ENCODE measurements at places on chromosomes 3 and 15. TPM values are rescaled to one million over a fixed set of nuclear protein-coding genes. Genes with fewer than 3 reads are reported as not detected.

SLCO2A1 gene
- total RNA-seq, result 7.9 TPM

DNAH12 gene
- not detected for total RNA-seq

SERPINI1 gene
- 0.65 TPM for total RNA-seq

NANOGP8 gene
- not detected for total RNA-seq

IFRD2 gene
- total RNA-seq, result 78.7 TPM

CMTM6 gene
- 75.2 TPM for total RNA-seq

GATA2 gene
- total RNA-seq, result 7.8 TPM

C3orf33 gene
- 1.4 TPM for total RNA-seq

PLA2G4E gene
- not detected for total RNA-seq

DUOXA1 gene
- not detected for total RNA-seq

PLXND1 gene
- 131 TPM for total RNA-seq

SPINK8 gene
- not detected for total RNA-seq

LPP gene
- 24.0 TPM for total RNA-seq

SLC28A1 gene
- total RNA-seq, result not detected

PLA1A gene
- 3.5 TPM for total RNA-seq

CMC1 gene
- 3.1 TPM for total RNA-seq

GRCh38 chr3:111368056-111368455 lies 173.9 kb upstream of the CD96 start:
- DNase-seq, result no peak

GRCh38 chr3:67774676-67775075 lies 120.3 kb upstream of the SUCLG2 start:
- no peak for DNase-seq

DNA sequence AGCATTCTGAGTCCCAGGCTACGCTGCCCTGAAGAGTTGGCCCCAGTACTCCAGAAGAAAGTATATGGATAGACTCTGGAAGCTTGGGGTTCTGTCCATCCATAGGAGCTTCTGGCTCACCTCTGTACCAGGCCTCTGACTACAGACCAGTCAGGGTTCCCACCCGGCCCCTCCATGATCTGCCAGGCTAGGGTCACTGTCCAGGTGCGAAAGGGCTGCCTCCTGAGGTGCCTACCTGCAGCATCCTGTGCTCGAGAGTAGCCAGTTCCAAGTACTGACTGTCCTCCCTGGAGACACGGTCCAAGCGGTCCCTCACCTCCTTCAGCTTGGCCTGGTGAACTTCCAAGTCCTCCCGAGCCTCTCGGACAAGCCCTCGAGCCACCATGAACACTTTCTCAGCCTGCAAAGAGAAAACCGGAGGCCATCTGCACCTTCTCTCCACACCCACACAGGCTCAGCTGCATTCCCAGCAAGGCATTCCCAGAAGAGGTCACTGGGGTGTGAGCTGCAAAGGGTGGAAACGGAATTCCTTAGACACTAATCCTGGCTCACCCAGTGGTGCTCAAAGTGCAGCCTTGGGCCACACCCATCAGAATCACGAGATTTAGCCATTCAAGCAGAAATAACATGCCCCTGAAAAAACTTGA lies 3.7 kb upstream of the PLXNB1 start:
- peak; percentile 51 for DNase-seq

GRCh38 chr15:70203981-70204560 lies 106.4 kb upstream of the TLE3 start:
- DNase-seq, result no peak

DNA sequence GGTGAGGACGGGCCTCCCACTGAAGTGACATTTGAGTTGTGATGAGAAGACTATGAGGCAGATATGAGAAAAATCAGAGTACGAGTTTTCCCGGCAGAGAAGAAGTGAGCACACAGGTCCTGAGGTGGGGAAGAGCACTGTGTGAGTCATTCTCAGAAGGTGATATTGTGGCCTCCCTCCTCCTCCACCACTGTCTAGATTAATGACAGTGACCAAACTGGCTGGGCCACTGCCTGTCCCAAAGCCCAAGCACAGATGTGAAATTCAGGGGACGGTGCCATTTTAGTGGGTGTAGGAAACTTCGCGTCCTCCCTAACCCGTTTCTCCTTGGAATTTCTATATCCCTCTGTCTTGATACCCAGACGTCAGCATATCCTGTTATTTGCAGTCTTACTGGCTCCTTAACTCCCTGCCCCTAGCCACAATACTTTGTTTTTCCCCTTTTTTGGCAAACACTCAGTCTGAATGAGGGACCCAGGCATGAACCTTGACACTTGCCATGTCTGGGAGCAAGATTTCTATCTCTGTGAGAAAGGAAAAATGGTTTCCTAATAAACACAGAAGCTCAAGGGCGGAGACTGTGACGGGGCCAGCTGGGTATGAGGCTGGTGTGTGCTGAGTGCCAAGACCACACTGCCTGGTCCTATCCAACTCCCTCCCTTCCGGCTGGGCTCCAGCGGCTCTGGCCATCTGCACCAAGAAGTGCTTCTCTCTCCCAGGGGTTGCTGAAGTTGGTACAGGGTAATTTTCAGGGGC lies 15.2 kb downstream of the PRICKLE2 start:
- no peak for DNase-seq

DNA sequence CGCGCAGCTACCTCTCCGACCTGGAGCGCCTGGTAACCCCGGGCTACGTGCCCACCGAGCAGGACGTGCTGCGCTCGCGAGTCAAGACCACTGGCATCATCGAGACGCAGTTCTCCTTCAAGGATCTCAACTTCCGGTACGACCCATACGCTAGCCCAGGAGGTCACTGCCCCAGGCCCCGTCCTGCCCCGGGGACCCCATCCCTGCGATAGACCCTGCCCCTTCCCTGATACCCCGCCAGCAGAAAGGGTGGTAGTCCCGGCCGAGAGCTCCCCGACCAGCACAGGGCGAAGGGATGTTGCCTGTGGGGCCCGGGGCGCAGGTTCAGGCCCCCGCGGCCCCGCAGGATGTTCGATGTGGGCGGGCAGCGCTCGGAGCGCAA lies 2.3 kb downstream of the GNAT1 start:
- DNase-seq, result no peak

GRCh38 chr3:125239266-125239665 lies 26.7 kb upstream of the SLC12A8 start:
- no peak for DNase-seq

DNA sequence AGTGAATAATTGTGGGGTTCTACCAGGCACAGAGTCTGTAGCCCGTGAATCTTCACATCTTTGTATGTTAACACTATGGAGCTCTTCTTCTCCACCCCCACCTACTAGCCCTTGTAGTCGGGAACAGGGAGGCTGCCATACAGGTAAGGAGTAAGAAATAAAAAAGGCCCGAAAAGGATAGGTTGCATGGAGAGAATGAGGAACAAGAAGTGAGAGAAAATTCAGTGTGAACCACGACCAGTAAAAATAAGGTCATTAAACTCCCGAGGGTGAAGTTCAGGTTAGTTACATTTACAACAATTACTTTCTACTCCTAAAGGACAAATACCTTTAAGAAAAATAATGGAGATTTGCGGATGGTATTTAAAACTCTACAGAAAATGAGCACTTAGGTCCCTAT lies 53.3 kb downstream of the OSBPL10 start:
- DNase-seq, result no peak

GRCh38 chr15:92095693-92096092 lies 242.2 kb downstream of the SLCO3A1 start:
- peak; percentile 11 for DNase-seq

DNA sequence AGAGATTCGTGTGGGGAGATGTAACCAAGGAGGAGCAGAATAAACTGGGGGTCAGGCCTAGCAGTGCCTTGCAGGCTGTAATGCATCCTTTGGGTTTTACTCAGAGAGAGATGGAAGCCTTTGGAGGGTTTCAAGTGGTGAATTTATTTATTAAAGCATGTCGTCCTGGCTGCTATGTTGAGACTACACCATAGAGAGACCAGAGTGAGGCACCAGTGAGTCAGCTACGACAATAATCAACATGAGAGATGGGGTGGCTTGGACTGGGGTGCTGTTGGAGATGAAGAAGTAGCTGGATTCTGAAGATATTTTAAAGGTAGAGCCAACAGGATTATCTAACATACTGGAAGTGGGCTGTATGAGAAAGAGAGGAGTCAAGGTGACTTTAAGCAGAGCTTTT lies 335.3 kb upstream of the ARHGEF26 start:
- peak; percentile 28 for DNase-seq

DNA sequence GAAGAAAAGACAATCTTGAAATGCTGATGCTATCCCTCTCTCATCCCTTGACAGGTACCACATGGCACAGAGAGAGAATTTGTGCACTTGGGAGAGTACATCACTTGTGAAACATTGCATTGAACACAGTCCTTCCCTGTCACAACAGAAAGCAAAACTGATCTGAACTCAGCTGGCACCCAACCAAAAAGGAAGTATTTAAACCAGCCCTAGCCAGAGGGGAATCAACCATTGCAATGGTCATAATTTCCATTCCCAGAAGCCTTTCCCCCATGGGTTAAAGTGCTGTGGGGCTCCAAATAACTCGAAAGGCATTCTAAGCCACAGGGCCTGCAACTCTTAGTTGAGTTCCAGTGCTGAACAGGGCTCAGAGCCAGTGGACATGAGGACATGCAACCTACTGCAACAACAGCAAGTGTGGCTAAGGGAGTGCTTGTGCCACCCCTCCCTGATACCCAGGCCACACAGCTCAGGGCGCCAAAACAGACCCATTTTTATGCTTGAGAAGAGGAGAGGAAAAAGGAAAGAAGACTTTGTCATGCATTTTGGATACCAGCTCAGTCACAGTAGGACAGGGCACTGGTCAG lies 530.8 kb upstream of the BCHE start:
- no peak for DNase-seq

DNA sequence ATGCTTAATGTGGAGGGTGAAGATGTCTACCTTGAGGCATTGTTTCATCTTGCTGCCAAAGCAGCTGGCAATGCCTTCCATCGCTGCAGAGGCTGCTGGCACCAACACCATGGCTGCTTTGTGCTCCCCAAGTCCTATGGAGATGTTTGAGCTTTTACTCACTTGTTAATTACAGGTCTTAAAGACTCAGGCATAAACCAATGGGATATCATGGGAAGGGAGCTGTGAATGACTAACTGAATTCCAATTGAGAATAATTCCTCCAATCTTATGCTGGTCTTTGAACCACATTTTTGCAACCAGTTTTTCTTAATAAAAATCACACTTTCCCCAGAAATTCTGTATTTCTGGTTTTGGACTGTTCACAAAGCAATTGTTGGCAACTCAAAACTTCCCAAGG lies 762.0 kb downstream of the GBE1 start:
- no peak for DNase-seq

GRCh38 chr3:97257942-97258697 lies 443.7 kb downstream of the EPHA6 start:
- DNase-seq, result no peak

- DNase-seq, result peak; percentile 53
These were observed 9.9 kb downstream of the GTPBP8 start for GRCh38 chr3:113000691-113001090.

GRCh38 chr15:59138243-59138642 lies 33.3 kb downstream of the CCNB2 start:
- DNase-seq, result peak; percentile 57

DNA sequence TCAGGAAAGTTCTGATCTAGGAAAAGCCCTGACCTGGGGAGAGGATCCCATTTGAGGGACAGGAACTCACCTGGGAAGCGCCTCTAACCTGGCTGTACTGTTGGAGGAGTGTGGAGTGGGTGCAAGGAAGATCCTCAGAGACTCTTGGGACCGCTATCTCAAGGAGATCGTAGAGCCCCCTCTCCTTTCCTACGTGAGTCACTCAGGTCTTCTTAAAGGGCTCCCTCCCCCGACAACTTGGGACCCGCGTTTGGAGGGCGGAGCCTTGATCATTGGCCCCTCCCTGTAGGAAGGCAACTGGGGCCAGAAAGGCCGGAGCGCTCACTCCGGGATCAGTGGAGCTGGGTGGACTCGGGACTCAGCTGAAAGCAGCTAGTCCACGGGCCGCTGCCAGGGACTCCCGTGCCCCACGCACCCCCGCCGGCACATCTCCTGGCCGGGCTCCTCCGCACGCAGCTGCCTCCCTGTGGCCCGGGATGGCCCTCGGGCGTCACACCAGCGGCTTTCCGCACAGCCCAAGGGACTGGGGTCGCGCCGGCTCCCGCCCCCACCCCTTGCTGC lies 520 bp downstream of the SLC26A6 start:
- DNase-seq, result peak; percentile 62

- no peak for DNase-seq
These were observed 69.8 kb upstream of the SLC4A7 start for GRCh38 chr3:27553886-27554540.

GRCh38 chr3:149336925-149337324 lies 3.5 kb upstream of the TM4SF18 start:
- DNase-seq, result no peak

DNA sequence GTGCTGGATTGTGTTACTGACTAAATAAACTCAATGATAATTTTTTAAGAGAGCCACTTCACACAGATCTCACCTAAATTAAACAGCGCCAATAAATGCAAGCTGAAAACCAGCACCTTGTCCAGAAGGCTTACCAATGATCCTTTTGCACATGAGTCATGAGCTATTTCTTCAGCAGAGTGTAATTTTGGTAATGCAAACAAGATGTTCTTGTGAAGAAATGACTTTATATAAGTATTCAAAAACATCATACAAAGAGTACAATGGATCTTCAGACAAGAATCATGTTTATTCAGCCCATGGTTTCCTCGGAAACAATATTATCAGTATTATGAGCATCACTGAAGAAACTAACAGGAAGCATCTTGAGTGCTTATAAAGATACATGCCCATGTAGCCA lies 263.8 kb upstream of the UBE2E2 start:
- peak; percentile 5 for DNase-seq

- DNase-seq, result no peak
These were observed 11.0 kb downstream of the GABRA5 start for GRCh38 chr15:26877831-26878230.

- DNase-seq, result no peak
These were observed 36.6 kb downstream of the CPN2 start for GRCh38 chr3:194314388-194315068.

- no peak for DNase-seq
These were observed 58.4 kb upstream of the ATP2C1 start for GRCh38 chr3:130835483-130835882.

- peak; percentile 52 for DNase-seq
These were observed 67.4 kb downstream of the GRIP2 start for GRCh38 chr3:14472471-14473351.

DNA sequence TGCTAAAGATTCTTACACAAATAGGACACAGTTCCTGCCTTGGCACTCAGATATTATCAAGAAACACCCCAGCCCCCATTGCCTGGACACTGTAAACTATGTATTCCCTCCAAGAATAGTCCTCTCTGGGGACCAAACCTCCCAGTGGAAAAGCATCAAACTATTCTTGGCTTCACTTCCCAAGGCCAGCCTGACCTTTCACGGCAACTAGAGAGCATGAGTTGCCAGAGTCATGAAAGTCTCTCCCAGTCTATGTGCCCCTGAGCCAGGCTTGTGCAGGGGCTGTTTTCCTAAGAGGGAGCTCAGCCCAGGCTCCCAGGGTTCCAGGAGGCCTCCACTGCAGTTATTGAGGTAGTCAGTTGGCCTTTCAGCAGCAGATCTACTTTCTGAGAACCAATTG lies 251.9 kb upstream of the TGFBR2 start:
- no peak for DNase-seq

- no peak for DNase-seq
These were observed 77.2 kb upstream of the RASGRF1 start for GRCh38 chr15:79167776-79168175.
